Stimulated activated CD4-positive, alpha-beta T cell treated with anti-CD3 and anti-CD28 coated beads, Interleukin-15, amount 100 ng/mL, for 1 hour (primary cell): ENCODE measurements at places on chromosomes 2 and 18.

DNA sequence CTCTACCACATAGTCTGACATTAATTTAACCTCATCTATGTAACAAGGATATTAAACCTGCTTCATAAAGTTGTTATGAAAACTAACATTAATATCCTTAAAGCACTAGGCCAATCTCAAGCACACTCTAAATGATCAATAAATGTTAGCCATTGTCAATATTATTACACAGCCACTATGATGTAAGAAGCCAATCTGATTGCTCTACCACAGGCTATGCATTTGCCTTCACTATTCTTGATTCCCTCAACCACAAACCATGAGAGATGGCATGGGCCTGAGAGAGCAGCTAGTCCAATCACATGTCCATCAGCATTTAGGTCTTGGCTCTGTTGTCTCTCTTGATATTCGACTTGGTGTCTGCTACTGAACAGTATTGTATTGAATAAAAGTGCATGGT is 4.2 kb downstream of the SLC25A12 start:
- DNase-seq: no peak

DNA sequence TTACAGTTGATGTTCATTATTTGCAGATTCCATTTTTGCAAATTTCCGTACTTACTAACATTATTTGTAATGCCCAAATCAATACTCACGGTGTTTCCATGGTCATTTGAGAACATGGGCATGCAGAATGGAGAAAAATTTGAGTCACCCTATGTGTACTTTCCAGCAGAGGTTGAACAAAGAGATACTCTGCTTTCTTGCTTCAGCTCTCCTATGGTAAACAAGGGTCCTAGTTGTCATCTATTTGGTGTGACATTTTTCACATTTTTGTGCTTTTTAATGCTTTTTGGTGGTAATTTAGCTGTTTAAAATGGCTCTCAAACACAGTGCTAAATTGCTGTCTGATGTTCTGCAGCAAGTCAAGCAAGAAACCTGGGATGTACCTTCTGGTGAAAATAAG is 444.4 kb upstream of the CELF4 start:
- no peak for DNase-seq

GRCh38 chr2:54597153-54597848 is 126.2 kb upstream of the EML6 start:
- DNase-seq: no peak

- no peak for DNase-seq
These were observed 43.2 kb upstream of the ORC2 start for GRCh38 chr2:201006704-201007103.

GRCh38 chr18:11293794-11294193 is 144.4 kb upstream of the PIEZO2 start:
- no peak for DNase-seq

DNA sequence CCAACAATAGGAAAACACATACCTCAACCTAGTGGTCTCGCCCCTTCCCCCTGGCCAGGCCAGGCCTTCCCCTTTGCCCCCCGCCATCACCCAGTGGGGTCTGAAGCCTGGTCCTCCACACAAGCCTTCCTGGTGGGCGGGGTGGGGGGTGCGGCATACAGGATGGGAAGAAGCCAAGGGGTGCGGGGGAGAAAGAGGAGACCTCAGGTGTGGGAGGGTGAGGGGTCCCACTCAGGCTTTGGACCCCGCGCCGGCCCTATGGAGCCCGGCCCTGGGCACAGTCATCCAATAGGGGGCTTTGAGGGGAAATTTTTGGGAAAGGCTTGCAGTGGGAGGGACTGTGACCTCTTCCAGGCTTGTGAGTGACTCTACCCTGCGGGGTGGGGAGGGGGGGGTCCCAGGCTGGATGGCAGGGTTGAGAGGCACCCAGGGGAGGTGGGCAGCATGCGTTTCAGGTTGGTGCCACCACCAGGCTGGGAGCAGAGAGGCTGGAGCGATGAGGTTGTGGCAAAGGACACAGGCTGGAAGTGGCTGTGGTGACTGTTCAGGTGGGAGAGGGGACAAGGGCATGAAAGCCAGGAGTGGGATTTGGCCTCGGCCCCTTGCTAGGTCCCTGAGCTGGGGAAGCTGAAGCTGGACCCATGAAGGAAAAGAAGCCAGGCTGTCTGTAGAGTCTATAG is 1.3 kb downstream of the SLC66A3 start:
- no peak for DNase-seq

DNA sequence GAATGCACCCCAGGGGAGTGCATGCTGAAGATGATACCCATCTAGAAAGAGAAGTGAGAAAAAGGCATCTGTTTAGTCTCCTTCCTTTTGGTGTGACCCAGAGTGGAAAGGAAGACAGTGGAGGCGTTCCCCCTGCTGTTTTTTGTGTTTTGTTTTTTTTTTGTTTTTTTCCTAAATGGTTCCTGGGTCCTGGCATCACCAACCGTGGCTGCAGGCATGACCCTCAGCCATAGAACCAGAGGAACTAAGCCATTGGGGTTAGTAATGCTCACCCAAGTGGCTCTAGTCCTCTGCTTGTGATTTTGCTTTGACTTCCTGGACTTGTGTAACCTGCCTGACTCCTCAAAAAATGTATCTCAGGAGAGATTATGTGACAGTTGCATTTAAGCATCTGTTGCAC is 451.3 kb downstream of the DCC start:
- no peak for DNase-seq

DNA sequence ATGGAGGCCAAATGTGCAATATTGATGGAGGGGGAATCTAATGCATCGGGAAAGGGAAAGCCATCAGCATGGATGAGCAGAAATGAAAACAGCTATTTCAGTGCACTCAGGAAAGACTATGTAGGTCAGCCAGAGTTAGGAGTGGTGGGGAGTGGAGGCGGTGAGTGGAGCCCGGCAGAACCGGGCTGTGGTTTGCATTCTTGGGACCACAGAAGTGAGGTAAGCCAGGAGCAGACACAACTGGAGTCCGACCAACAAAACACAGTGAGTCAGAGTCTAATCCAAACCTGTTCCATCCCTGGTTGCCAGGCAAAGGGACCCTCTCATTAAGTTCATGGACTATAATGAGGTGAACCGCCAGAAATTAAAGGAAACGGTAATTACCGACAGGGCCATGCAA is 61.1 kb upstream of the RAB12 start:
- no peak for DNase-seq
